HT-29 (cell line): ENCODE measurements at places on chromosomes 2 and 18. TPM values are rescaled to one million over a fixed set of nuclear protein-coding genes. Genes with fewer than 3 reads are reported as not detected.

Gene KATNAL2
- total RNA-seq = 0.23 TPM in 1 of 2 replicates, not detected in the other

Gene GNAL
- total RNA-seq = 0.13 and 0.23 TPM in 2 replicates

Gene REEP1
- 0.13 TPM in 1 of 2 replicates, not detected in the other for total RNA-seq

Gene LRP1B
- total RNA-seq = not detected in 2 replicates

Gene CYRIA
- total RNA-seq = not detected in 2 replicates

Gene EHD3
- total RNA-seq = not detected in 2 replicates

Gene GAREM1
- total RNA-seq = 5.0 and 5.6 TPM in 2 replicates

Gene CPLX4
- not detected in 2 replicates for total RNA-seq

Gene FKBP1B
- total RNA-seq = not detected in 2 replicates

Gene ALPI
- not detected in 2 replicates for total RNA-seq

Gene PTPRN
- not detected in 2 replicates for total RNA-seq

Gene MC5R
- total RNA-seq = 0.47 TPM in 1 of 2 replicates, not detected in the other

Gene WIPF1
- not detected in 2 replicates for total RNA-seq

Gene TTR
- 1.3 and 2.8 TPM in 2 replicates for total RNA-seq

Gene CARF
- total RNA-seq = 0.37 and 5.2 TPM in 2 replicates
